Uterus (tissue), 4 donors: ENCODE measurements at places on chromosomes 5 and 9. TPM values are rescaled to one million over a fixed set of nuclear protein-coding genes. Genes with fewer than 3 reads are reported as not detected.

GRCh38 chr9:133980864-133981588 lies 11.1 kb downstream of the VAV2 start:
- H3K27me3 ChIP-seq = no peaks in the 10 kb centered on the region
- no peak for DNase-seq
- no peak overlapping the region for H3K4me3 ChIP-seq
- H3K36me3 ChIP-seq = no peaks in the 10 kb centered on the region
- no peaks in the 10 kb centered on the region for H3K4me1 ChIP-seq

GRCh38 chr9:90999425-91000397 lies 198.1 kb downstream of the SYK start:
- DNase-seq = no peak
- no peak overlapping the region for H3K4me3 ChIP-seq

GRCh38 chr5:125043781-125044391 lies 297.4 kb upstream of the ZNF608 start:
- no peaks in the 10 kb centered on the region for H3K36me3 ChIP-seq
- no peaks in the 10 kb centered on the region for H3K27me3 ChIP-seq
- peak; percentile 34 for DNase-seq
- peaks cover 5% of the 10 kb centered on the region for H3K4me1 ChIP-seq

- no peak for DNase-seq
- no peak overlapping the region for H3K27ac ChIP-seq
- no peaks in the 10 kb centered on the region for H3K27me3 ChIP-seq
- no peak overlapping the region for H3K4me3 ChIP-seq
- H3K4me1 ChIP-seq = no peaks in the 10 kb centered on the region
Measured at GRCh38 chr5:175658299-175659145, 651 bp downstream of the HRH2 start.

Gene ADAMTSL2
- 0.26 TPM for total RNA-seq

Gene WDR70
- 25.3 TPM for total RNA-seq

Gene IFNA13
- not detected for total RNA-seq

Gene C5
- total RNA-seq = 37.1 TPM

Gene TAF11L11
- total RNA-seq = not detected

Gene WDR38
- 0.79 TPM for total RNA-seq
